ENCODE measurements at places on chromosomes 1 and 21. TPM values are rescaled to one million over a fixed set of nuclear protein-coding genes. Genes with fewer than 3 reads are reported as not detected.

DNA sequence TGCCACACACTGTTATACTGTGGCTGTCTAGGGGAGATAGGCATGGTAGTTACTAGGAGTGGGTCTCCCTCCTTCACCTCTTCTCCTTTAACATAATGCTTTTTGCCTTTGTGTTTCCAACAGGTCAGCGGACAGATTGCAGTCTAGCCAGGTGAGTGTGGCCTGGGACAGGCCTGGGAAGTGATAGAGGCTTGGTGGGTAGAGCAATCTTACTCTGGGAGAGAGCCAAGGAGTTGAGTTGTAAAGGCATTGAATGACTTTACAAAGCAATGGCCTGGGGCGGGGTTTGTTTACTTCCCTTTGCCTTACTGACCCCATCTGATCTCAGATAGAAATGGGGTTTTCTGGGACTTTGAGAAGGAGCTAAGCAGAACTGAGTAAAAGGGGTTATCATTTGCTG lies 51.0 kb upstream of the IKBKE start:
- no peaks in the 10 kb centered on the region for H3K36me3 ChIP-seq
- no peak overlapping the region for H3K27ac ChIP-seq
- H3K4me3 ChIP-seq: no peak overlapping the region
- DNase-seq: no peak

GRCh38 chr21:44905016-44905727 lies 15.5 kb downstream of the ITGB2 start:
- peaks cover 22% of the 10 kb centered on the region for H3K4me1 ChIP-seq

GRCh38 chr1:245577191-245578157 lies 422.7 kb downstream of the KIF26B start:
- H3K36me3 ChIP-seq: no peaks in the 10 kb centered on the region
- H3K27ac ChIP-seq: no peak overlapping the region
- no peak for DNase-seq
- no peaks in the 10 kb centered on the region for H3K4me1 ChIP-seq
- no peak overlapping the region for H3K4me3 ChIP-seq
- peaks cover 15% of the 10 kb centered on the region for H3K27me3 ChIP-seq

DNA sequence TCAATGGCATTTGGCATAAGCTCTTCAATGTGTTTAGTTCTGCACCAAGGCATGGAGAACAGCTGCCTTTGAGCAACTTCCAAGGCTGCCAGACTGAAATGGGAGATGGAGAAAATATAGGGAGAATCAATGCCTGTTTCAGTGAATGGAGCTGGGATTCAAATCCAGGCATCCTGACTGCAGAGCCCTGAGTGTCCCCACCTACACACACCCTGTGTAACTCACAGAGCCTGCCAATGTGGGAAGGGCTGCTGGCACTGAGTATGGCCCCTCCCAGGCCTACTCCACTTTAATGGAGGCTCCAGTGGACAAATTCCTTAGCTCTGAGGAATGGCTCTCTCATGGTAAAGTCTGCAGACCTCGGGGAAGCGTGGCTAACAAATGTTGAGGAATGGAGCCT lies 145.6 kb upstream of the TNR start:
- no peaks in the 10 kb centered on the region for H3K27me3 ChIP-seq
- H3K4me1 ChIP-seq: no peaks in the 10 kb centered on the region
- no peak for DNase-seq
- H3K4me3 ChIP-seq: no peak overlapping the region

DNA sequence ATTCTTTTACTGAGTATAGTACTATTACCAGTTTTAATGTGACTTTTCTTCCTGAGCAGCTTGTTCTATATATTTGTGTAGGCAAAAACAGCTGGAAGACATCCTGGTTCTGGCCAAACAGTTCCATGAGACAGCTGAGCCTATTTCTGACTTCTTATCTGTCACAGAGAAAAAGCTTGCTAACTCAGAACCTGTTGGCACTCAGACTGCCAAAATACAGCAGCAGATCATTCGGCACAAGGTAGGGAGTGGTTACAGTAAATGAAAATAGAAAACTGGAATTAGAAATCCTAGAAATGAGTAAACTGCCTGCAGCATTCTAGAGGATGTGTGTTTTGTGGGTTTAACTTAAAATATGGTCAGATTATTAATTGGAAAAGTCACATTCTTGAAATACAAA lies 64.1 kb upstream of the BMP8A start:
- no peak overlapping the region for H3K4me3 ChIP-seq
- DNase-seq: no peak
- peaks cover 95% of the 10 kb centered on the region for H3K36me3 ChIP-seq
- H3K27ac ChIP-seq: no peak overlapping the region
- H3K4me1 ChIP-seq: peaks cover 2% of the 10 kb centered on the region

DNA sequence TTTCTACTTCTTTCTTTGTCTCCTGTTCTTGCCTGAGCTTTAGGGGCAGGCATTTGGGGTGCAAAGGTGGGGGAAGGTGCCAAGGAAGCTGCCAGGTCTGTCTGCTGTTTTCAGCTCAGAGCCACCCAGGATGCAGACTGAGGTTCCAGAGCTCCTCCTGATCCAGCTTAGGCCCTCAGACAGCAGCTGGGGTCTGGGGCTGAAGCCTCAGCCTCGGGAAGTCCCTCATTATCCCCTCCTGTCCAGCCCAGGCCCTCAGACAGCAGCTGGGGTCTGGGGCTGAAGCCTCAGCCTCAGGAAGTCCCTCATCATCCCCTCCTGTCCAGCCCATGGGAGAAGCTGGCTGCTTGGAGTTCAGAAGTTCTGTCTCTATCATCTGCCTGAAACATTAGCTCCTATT lies 257.7 kb upstream of the CSF3R start:
- no peak overlapping the region for H3K27ac ChIP-seq
- no peaks in the 10 kb centered on the region for H3K4me1 ChIP-seq
- no peaks in the 10 kb centered on the region for H3K36me3 ChIP-seq
- H3K27me3 ChIP-seq: peaks cover 36% of the 10 kb centered on the region

- H3K27me3 ChIP-seq: no peaks in the 10 kb centered on the region
- H3K4me3 ChIP-seq: peak overlapping the region; percentile 37
- H3K4me1 ChIP-seq: peaks cover 18% of the 10 kb centered on the region
- DNase-seq: no peak
- no peaks in the 10 kb centered on the region for H3K36me3 ChIP-seq
Measured at GRCh38 chr1:183841950-183842794, 37.3 kb downstream of the RGL1 start.

GRCh38 chr1:247854899-247855545 lies 2.0 kb upstream of the TRIM58 start:
- H3K36me3 ChIP-seq: peaks cover 10% of the 10 kb centered on the region
- H3K4me1 ChIP-seq: peaks cover 9% of the 10 kb centered on the region
- H3K4me3 ChIP-seq: no peak overlapping the region
- H3K27ac ChIP-seq: no peak overlapping the region
- peaks cover 27% of the 10 kb centered on the region for H3K27me3 ChIP-seq

GRCh38 chr1:7646981-7647901 lies 123.9 kb upstream of the VAMP3 start:
- no peaks in the 10 kb centered on the region for H3K36me3 ChIP-seq
- peak; percentile 77 for DNase-seq
- H3K4me1 ChIP-seq: no peaks in the 10 kb centered on the region
- H3K4me3 ChIP-seq: no peak overlapping the region

GRCh38 chr1:6783936-6784559 lies 1.2 kb upstream of the CAMTA1 start:
- no peaks in the 10 kb centered on the region for H3K36me3 ChIP-seq
- peak overlapping the region; percentile 78 for H3K4me3 ChIP-seq
- DNase-seq: no peak
- H3K27me3 ChIP-seq: no peaks in the 10 kb centered on the region
- peaks cover 37% of the 10 kb centered on the region for H3K4me1 ChIP-seq

Gene SIPA1L2
- 0.08 TPM for total RNA-seq

Gene LCE1A
- total RNA-seq: not detected

Gene XCL2
- not detected for total RNA-seq

Gene RHD
- not detected for total RNA-seq

Measured in naive thymus-derived CD8-positive, alpha-beta T cell (primary cell).